ENCODE measurements at places on chromosomes 7 and 10. TPM values are rescaled to one million over a fixed set of nuclear protein-coding genes. Genes with fewer than 3 reads are reported as not detected.
A peak's percentile ranks its signal among the peaks of the same experiment; 100 is the strongest.

TMEM130 gene
- total RNA-seq = 57.0 TPM

- no peak for DNase-seq
Measured at GRCh38 chr7:135186841-135187253, 16.3 kb upstream of the CYREN start.

- no peak for DNase-seq
Measured at GRCh38 chr7:27969346-27969745, 211.2 kb downstream of the JAZF1 start.

DNA sequence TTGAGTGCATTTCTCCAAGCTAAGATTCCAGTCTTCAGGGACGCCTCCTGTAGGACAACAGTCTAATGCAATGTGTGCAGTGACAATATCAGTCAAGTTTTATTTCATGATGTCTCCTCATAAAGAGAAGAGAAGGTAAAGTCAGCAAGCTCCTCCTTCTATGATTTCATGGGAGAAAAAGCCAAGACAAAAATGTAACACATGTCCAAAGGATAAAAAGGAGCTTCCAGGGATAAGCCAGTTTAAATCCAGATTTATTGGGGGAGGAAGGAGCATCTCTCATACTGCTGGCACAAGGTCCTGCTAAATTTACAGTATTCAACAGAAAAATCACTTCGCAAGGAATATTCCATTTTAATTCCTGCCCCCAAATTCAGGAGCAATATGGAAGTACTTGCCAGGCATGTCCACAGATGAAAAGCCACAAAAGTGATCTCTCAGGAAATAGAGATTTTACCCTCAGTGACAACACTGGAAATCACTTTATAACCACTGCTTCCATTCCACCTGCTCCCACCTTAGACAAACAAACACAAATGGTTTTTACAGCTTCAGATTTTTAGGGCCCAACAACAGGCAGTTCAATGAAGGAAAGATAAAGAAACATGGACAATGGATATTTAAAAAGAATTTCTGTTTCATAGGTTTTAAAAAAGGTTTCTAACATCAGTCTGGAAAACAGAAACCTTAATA, 677.5 kb upstream of the C7orf33 start:
- DNase-seq = no peak

DNA sequence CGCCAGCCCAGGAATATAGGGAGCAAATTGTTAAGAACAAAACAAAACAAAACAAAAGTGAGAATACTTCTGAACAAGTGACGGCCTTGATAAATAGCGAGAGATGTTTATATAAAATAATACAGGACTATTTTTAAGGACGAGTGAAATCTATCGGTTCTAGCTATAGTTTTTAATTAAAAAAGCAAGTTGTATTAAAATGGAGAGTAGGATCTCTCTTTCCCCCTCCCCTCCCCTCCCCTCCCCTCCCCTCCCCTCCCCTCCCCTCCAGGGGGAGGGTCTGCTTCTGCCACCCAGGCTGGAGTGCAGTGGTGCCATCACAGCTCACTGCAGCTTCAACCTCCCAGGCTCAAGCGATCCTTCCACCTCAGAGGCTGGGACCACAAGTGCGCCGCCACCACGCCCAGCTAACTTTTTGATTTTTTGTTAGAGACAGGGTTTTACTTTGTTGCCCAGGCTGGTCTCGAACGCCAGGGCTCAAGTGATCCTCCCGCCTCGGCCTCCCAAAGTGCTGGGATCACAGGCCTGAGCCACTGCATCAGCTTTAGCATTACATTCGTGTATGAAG, 440 bp upstream of the TCAF1 start:
- no peak for DNase-seq

MMD2 gene
- not detected for total RNA-seq

DNA sequence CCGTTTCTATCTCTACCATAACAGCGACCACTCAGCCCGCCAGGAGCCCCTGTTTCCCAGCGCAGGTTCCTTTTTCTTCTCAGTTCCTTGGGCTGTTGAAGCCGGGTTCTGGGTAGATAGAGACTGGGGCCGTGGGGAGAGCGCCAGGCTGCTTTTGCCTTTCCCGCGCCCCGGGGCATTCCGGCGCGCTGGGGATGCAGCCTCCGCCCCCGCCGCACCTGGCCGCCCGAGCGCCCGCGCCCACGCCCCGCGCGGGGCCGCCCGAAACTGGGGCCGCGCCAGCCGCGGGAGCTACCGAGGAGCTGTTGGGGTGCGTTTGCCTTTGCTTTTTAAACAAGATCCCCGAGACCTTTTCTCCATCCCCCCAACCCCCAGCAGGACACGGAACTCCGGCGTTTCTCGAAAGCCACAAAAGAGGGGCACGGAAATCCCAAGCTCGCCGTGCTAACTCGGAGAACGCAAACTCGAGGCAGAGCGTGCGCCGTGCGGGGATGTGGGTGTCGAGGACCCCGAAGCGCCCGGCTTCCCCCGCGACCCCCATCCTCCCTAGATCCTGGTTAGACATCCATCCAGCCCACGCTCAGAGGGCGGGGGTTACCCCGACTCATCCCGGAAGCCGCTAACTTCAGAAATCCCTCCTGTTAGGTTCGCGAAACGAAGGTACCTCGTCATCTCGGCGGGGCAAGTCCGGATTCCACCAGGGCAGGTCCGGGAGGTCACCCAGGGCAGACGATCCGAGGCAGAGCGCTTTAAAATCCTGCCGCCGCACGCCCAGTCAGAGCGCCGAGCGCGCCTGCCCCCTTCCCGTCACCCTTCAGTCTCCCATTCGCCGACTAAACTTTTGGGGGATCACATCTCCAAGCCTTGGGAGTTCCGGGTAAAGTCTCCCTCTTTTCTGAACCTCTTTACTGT, 1.0 kb downstream of the GRM8 start:
- DNase-seq = no peak

DNA sequence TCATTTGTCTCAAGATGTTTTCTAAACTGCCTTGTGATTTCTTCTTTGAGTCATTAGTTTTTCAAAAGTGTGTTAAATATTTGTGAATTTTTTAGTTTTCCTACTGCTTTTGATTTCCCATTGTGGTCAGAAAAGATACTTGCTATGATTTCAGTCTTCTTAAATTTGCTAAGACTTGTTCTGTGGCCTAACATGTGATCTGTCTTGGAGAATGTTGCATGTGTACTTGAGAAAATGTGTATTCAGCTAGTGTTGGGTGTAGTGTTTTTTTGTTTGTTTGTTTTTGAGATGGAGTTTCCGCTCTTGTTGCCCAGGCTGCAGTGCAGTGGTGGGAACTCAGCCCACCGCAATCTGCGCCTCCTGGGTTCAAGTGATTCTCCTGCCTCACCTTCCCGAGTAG, 28.6 kb downstream of the BMPR1A start:
- DNase-seq = no peak

DNA sequence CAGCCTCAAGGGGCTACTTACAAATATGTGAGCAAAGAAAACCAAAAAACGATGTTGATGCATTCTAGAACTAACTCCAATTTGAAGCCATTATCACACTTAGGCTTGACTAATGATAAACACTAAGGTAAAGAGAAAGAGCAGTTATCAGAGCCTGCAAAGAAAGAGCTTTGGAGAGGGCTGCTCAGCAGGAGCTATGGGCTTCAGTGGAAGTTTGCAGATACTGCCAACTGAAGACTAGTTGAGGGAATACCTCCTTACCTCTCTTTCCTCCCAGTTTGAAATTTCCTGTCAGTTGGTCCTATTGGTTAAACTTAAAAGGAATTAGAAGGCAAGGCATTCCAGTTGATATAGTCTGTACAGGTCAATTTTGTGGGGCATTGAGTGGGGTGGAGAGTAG, 498.1 kb upstream of the POT1 start:
- no peak for DNase-seq

CLRN3 gene
- total RNA-seq = not detected

DNA sequence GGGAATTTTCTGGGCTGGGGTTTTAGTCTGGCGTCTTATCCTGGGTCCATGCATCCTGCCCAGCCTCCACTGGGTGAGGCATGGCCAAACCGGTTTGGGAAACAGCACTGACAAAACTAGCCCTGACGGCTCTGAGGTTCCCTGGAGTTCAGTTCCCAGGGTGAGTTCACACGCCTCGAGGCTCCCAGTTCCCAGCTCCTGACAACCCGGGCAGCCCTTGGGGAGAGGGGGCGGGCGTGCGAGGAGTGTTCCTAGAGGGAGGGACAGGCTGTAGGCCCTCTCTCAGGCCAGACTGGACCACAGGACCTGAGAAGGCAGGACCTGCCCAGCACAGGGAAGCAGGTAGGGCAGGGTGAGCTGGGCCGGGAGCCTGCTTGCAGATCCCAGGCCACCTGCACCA, 82.3 kb upstream of the PPIF start:
- no peak for DNase-seq

- no peak for DNase-seq
Measured at GRCh38 chr7:158283016-158283974, 304.3 kb downstream of the PTPRN2 start.

DNA sequence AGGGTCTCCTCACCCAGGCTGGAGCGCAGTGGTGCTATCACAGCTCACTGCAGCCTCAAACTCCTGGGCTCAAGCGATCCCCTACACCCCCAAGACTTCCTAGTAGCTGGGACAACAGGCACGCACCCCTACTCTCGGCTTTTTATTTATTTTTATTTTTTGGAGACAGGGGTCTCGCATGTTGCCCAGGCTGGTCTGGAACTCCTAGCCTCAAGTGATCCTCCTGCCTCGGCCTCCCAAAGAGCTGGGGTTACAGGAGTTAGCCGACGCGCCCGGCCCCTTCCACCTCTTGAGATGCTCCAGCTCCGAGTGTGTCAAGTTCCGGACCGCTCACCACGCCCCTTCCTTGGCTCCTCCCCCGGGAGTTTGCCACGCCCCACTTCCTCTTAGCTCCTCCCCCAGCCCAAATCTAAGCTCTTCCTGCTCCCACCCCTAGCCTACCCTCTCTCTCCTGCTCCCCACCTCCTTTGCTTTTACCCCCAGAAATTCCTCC, 6.3 kb downstream of the NAT16 start:
- no peak for DNase-seq

AUTS2 gene
- total RNA-seq = 49.4 TPM

- no peak for DNase-seq
Measured at GRCh38 chr10:60967260-60967659, 23.3 kb upstream of the RHOBTB1 start.

- DNase-seq = no peak
Measured at GRCh38 chr7:126210707-126211106, 1042.0 kb downstream of the GRM8 start.

GRCh38 chr7:141649865-141650634, 51.9 kb downstream of the DENND11 start:
- peak; percentile 25 for DNase-seq

GRCh38 chr7:11120068-11120664, 146.5 kb downstream of the PHF14 start:
- DNase-seq = no peak

FAM25G gene
- not detected for total RNA-seq

CNTNAP2 gene
- total RNA-seq = not detected

DNA sequence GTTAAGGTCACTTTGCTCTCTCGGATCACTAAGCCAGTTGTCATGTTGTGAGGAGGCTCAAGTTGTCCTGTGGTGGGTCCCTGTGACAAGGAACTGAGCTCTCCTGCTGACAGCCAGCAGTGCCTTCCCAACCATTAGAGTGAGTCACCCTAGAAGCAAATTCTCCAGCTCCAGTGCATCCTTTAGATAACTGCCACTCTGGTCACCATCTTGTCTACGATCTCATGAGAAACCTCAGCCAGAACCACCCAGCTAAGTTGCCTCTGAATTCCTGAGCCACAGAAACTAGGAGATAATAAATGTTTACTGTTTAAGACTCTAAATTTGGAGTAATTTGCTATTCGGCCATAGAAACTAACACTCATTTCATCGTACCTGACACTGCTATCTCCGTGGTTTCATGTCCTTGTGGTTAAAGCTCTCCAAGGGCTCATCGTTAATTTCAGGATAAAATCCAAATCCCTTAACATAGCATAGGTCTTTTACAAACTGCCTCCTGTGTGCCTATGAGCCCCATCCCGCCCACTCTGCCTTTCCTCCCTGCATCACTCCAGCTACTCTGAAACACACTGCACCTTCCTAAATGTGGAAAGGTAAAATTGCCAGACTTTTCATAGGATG, 56.5 kb upstream of the WIPF3 start:
- DNase-seq = no peak

DNA sequence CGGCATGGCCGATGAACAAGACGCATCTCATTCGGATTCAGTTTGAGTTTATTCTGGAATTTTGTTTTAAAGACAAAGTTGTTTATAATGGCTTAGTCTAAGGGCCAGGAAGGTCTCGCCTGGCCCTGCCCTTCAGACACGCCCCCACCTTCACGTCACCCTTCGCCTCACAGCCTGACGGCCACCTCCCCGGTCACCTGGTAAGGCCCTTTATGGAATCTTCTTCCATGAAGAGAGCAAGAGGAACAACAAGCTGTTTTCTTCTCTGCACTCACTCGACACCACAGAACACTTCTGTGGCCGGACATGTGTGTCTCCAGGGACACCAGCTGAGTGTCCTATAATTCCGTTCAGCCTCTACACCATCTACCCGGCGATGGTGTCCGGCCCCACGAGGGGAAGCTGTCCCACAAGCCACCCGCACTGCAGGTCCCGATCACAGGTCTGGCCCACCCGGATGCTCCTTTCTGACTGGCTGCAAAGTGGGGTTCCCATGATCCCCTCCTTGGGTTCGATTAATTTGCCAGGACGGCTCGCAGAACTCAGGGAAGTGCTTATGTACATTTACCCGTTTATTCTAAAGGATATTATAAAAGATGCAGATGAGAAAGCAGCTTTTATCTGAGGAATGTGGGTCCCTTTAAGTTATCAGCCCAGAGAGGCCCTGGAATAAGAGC, 17.4 kb upstream of the KNDC1 start:
- no peak for DNase-seq
